ENCODE measurements at places on chromosomes 13 and 19.

- no peak for DNase-seq
Observed at GRCh38 chr13:94546061-94546839, 49.7 kb downstream of the TGDS start.

GRCh38 chr19:49414256-49414655, 9.0 kb downstream of the PTH2 start:
- no peak for DNase-seq

- no peak for DNase-seq
Observed at GRCh38 chr13:66357463-66357862, 872.7 kb downstream of the PCDH9 start.

DNA sequence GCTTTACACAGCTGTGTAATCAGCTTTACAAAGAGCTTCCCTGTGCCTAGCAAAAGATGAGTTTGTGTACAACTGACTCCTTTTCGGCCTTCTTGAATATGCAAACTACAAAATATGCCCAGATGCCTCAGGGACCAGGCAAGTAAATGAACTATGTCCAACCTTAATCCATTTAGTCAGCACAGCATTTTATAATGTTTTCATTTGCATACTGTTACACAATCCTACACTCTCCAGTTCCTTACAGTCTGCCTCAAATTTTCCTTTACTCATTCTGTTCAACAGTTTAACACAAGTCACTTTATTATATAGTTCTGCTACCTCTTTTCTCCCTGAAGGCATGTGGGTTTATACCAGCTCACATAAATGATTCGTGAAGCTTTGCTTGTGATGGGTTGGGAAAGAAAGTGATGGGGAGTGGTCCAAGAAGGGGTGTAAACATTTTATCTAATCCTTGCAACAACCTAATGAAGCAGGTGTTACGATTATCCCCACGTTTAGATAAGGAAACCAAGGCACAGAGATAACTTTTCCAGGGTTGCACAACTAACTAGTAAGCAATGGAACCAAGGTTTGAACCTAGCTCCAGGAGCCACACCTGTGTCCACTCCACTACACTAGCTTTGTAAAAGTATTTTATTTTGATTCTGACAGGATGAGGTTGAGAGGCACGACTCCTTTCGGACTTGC, 3.3 kb upstream of the USP12 start:
- no peak for DNase-seq

GRCh38 chr13:63409791-63410351, 1994.2 kb upstream of the PCDH20 start:
- DNase-seq: no peak

- no peak for DNase-seq
Observed at GRCh38 chr13:94658926-94659597, 53.3 kb downstream of the SOX21 start.

GRCh38 chr13:30648522-30649012, 30.8 kb downstream of the USPL1 start:
- no peak for DNase-seq

DNA sequence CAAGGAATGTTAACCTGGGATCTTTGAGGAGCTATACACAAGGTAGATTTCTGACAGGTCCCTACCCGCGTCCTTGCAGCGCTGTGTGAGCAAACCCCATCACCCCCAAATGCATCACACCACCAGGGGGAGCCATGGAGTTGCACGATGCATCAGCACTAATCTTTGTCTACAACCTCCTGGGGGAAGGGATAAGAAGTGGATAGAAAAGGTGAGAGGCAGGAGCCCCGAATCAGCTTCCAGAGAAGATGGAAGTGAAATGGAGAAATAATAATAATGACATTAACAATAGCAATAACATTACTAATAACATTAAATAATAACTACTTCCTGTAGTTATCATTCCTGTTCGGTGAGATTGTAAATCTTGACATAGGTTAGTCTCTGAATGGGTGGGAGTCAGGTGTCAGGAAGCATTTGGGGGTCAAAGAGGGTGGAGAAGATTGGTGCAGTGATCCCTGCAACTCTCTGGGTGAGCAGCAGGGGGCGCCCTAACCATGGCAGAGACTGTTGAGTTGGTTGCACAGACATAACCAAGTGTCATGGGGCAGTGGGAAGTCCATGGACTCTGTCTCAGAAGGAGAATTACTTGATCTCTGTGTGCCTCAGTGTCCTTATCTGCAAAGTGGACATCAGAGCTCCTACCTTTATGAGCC, 16.5 kb downstream of the SIGLEC7 start:
- DNase-seq: peak; percentile 72

- peak; percentile 76 for DNase-seq
Observed at GRCh38 chr19:47790398-47790814, 11.9 kb downstream of the SELENOW start.

DNA sequence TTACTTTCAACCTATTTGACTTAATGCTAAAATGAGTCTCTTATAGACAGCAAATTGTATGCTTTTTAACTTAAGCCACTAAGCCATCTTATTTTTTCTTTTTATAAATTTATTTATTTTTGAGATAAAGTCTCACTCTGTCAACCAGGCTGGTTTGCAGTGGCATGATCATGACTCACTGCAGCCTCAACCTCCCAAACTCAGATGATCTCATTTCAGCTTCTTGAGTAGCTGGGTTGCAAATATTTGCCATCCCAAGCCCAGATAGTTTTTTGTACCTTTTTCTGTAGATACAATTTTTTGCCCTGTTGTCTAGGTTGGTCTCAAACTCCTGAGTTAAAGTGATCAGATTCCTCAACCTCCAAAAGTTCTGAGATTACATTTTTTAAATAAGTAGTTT, 27.1 kb downstream of the ZNF714 start:
- no peak for DNase-seq

DNA sequence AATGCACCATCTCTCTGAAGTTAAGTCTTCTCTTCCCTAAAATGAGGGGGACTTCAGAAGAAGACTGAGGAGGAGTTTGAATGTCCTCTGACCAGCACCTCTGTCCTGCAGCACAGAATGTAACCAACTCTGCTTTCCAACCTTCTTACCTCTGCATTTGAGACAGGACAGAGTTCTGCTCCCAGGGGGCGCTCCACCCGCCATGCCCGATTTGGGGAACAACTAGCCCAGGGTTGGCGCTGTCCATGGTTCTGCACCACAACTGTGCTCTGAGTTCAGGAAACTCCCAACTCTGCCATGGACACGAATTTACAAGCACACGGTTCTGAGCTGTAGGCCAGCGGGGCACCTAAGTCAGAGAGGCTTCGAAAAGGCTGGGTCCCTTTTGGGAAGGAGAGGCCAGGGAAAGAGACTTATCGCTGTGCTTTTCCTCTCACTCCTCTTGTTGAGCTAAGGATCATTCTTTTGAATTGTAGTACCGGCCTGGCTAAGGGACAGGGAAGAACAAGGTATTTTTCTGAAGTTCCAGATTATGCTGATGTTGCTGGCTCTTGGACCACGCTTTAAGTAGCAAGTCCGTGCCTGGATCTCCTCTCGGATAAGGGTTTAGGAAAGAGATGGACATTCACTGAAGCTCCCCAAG, 22.2 kb downstream of the SIGLEC5 start:
- peak; percentile 56 for DNase-seq

DNA sequence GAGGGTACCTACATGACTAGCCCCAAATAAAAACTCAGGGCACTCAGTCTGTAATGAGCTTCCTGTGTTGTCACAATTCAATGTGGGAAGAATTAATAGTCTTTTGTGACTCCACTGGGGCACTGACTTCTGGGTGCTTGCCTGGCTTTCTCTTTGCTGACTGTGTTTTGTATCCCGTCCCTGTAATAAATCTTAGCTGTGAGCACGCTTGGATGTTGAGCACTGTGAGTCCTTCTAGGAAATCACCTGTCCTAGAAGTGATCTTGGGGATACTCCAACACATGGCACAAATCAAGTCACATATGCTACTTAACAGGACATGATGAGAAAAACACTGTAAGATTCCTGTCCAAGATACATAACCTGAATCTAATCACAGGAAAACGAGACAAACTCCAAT, 83.0 kb downstream of the USP12 start:
- DNase-seq: no peak
